ENCODE measurements at places on chromosomes 6 and 20.

- no peak for DNase-seq
These were observed 19.7 kb downstream of the AKIRIN2 start for GRCh38 chr6:87682310-87682709.

DNA sequence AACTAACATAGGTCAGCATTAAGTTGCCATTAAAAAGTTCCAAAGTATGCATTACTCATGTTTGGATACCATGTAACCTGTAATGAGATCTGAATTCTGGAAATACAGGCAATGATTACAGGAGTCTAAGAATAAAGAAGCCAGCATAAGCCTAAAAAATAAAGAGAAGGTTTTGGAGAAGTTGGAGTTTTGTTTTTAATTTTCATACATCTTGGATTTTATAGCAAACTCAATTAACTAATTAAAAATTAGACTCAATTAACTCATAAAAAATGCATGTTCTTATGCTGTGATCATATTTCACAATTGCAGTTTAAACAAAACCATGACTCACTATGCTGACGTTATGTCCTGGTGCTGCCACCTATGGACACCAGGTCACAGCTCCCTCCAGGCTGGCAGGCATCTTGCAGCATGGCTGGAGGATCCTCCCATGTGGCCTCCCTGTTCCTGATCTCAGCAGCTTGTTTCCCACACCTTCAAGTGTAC is 648.8 kb upstream of the AGPAT4 start:
- DNase-seq, result peak; percentile 59

DNA sequence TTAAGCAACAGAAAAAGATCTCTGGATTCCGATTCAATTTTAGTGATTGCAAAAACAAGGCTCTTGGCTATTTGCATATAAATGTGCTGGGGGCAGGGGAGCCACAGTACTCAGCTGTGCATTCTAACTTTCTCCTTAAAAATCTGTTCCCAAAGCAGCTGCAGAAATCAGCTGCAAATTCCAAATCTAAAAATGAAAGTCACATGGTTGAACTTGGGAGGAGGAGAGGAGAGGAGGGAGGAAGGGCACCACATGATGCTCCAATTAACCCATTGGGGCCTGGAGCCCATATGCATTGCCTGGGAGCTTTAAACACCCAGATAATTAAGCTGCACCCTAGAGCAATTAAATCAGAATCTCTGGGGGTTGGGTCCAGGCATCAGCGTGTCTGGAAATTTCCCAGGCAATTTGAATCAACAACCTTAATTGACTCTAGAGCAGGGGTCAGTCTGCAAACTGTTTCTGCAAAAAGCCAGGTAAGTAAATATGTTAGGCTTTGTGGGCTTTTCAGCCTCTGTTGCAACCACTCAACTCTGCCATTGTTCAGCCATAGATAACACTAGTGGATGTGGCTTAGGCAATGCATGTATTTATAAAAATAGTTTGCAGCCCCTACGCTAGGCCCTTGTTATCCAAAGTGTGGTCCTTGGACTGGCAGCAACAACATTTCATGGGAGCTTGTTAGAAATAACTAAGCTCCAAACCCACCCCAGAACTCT is 508.1 kb downstream of the KIF16B start:
- DNase-seq, result no peak

DNA sequence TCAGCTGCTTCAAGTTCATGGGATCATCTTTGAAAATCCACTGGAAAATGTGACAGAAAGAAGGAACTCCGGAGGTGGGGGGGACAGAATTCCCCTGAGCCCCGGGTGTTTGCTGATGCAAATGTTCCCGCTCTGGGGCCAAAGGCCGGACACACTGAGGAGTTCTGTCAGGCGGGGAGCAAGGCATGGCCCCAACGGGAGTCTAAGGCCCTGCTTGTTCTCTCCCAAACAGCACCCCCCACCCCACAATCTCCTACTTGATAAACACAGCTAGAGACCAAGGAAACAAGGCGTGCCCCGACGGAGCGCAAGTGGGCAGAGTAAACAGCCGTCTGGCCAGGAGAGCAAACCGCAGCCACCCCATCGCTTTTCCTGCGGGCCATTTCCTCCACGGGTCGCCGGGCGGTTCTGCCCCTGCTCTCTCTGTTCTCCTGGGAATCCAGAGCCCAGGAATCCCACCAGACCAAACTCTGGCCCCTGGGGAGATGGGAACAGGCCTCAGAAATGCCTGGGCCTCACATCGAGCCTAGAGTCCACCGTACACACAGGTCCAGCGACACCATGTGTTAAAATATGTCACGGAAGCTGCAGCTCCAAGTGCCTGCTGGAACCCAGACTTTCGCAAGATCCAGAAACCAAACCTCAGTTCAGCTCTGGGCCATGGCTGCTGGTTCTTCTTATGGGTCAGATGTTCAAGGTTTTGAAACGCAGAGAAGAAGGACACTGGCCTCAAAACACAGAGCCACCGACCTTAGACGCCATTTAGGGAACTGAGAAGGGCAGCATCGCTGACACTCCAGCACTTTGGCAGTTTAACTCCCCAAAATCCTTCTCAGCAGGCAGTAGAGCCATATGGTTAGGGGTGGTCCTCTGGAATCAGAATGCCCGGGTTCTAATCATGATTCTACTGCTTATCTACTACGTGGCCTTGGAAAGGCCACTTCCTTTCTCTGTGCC is 104.2 kb downstream of the PREX1 start:
- no peak for DNase-seq

DNA sequence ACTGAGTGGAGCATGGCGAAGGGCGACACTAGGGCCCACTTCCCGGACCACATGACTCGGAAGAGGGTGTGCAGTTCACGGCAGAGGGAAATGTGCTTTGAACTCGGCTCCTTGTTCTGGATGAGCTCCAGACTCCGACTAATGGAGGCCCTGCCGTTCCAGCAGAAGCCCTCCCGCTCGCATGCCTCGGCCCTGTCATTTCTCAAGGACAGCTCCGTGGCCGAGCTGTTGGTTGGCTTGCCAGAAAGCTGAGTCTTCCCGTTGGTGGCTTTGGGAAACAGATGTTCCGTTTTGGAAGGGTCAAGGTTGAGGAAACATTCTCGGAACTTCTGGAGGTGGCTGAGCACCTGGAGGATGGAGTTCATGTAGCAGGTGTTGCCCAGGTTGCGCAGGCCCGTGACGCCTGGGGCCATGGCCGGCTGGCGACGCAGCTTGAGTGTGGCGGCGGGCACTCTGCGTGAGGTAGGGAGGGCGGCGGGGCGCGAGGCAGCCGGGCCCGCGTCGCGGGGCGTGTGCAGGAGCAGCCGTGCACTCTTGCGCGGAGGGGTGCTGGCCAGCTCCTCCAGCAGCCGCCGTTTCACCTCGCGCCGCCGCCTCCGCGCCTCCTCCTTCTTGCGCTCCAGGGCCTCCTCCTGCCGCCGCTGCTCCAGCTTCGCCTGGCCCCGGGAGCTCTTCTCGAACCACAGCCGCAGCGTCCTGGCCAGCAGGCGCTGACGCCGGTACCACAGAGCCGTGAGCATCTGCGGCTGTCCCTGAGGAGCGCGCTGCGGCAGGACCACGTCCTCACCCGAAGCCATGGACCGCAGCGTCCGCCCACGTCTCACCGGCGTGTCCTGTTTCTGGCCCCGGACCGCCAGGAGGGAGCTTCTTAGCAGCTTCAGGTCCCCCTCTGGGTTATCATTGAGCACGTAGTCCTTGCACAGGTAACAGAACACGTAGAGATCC is 18.6 kb downstream of the TOMM6 start:
- DNase-seq, result no peak

- no peak for DNase-seq
These were observed 256 bp upstream of the OVOL2 start for GRCh38 chr20:18057994-18058349.

GRCh38 chr20:45489083-45489531 is 19.6 kb downstream of the WFDC2 start:
- DNase-seq, result no peak

- DNase-seq, result no peak
These were observed 135.7 kb downstream of the SYNDIG1 start for GRCh38 chr20:24604966-24605665.
